ENCODE measurements at places on chromosomes 5 and 9.

GRCh38 chr5:156401804-156402203, 74.8 kb downstream of the SGCD start:
- no peak for DNase-seq

DNA sequence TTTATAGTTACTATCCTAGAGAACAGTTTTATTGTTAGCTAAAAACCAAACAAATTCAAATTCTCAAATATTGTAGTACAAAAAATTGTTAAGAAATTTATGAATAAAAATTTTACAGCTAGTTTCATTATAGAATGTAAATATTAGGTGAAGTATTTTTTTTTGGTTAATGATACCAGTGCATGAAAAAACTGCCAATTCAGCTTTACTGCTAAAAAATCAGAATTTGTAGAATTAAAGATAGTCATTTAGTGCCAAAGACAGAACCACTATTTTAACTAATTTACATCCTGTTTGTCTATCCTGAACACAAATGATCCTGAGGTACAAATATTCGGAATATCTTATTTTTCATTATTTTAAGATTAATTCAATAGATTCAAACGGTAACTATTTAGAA, 202.6 kb downstream of the FER start:
- no peak for DNase-seq

- DNase-seq, result no peak
Observed at GRCh38 chr5:170327168-170327567, 29.6 kb upstream of the LCP2 start.

GRCh38 chr9:75132244-75132643, 43.9 kb downstream of the OSTF1 start:
- no peak for DNase-seq

DNA sequence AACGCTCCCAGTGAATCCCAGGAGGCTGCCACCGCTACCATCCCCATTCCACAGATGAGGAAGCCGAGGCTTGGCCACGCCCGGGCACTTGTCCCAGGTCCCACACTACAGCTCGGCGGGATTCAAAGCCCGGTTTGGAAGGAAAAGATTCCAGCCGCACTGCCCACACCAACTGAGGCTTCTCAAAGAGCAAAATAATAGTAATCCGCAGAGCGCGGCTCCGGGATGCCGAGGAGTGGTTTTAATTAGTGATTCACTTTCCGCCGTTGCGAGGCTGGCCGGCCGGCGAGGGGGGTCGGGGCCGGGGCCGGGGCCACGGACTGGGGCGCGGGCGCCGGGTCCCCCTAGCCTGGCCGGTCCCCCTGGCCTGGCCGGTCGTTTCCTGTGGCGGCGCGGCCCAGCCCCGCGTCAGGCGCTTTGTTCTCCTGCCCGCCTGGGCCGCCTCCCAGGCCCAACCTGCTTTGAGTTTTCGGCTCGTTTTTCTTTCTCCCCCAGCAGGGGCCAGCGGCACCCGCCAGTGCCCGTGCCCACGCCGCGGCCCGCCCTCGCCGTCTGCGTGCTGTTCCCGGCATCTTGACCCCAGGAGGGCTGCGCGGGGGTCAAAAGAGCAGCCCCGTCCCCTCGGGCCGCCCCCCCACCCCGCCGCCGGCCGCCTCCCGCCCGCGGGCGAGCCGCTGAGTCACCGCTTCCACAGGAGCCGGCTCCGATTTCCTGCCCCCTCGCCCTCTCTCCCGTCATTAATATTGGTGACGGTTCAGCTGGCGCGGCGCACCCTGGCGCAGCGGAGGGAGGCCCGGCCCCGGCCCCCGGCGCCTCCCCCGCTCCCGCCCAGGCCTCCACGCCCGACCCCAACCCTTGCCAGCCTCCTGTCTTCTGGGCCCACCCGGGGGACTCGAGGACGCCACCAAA, 31.2 kb downstream of the FGF18 start:
- no peak for DNase-seq

GRCh38 chr9:127983847-127984289, 3.1 kb upstream of the EEIG1 start:
- no peak for DNase-seq

DNA sequence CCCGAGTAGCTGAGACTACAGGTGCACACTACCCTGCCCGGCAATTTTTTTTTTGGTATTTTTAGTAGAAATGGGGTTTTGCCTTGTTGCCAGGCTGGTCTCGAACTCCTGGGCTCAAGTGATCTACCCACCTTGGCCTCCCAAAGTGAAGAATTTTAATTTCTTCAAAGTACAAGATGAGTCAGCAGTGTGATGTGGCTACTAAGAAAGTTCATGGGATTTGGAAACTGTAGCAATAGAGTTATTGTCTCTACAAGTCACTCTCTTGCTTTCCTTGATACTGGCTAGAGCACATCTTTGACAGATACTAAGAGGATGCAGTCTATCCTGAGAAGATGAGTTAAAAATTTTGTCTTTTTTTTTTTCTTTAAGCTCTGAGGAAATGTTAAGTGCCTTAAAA, 1.6 kb downstream of the CREB3 start:
- no peak for DNase-seq

DNA sequence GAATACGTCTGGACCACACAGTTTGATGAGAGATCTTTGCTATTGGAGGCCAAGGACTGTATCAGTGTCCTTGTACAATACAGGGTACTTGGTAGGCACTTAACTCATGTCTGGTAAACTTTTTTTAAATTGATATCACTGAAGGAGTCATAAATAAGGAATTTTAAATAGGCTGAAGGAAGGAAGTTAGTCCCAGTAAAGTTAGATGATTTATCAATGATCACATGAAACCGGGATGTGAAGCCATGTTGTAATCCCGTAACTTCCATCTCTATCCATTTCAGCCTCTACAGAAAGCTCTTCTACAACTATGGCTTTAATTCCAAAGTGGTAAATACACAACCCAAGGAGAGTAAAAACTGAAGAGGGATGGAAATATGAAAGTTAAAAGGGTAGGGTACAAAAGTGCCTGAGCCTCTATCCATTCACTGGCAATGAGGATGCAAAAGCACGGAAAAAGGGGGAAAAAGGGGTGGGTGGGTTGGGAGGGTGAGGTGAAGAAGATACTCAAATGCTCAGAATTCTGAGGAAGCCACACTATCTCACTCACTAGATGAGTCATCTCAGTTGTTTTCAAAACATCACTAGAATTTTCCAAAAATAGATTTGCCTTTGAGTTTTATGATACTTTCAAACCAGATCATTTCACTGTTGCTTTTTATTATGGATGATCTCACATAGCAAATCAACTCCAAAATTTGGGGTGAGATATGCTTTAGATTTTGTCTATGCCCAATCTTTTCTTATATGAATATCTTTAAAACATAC, 1053.5 kb downstream of the NR2F1-AS1 start:
- DNase-seq, result no peak

GRCh38 chr5:120913396-120913795, 449.3 kb downstream of the PRR16 start:
- DNase-seq, result no peak

GRCh38 chr5:88689668-88690408, 193.1 kb downstream of the MEF2C start:
- DNase-seq, result no peak

- no peak for DNase-seq
Observed at GRCh38 chr9:136764301-136764891, at the start of gene LCN15. LCN15 (minus strand) TSS chr9:136764518; CDS start chr9:136764488, 30 bp downstream.

DNA sequence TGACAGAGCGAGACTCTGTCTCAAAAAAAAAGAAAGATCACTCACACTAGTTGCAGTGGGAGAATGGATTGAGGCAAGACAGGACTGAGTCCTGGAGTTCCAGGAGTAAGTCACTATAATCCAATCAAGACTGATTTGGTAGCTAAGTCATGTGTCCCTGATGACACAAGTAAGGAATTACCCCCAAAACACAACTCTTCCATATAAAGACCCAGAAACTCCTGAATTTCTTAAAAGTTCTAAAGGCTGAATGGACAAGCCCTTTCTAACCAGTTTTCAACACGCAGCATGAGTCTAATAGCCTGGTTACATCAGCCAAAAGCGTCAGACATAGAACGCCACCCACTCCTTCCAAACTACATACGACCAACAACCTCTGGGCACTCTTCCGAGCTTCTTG, 2.5 kb downstream of the ZFP62 start:
- DNase-seq, result no peak

DNA sequence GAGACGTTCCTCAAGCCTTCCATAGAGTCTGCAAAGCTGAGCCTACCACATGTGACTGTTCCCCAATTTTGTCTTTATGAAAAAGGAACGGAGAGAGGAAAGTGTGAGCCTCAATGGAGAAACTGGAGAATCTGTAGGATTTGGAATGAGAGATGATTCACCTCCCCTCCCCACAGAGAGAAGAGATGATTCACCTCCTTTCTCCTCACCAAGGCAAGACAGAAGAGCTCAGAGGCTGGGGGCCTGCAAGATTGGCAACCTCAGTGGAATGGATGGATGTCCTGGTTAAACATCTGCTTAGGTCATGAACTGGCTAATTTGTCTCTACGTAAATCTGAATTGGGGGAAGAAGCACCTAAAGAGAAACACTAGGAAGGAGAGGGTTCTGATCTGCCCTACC, 17.0 kb upstream of the MOCS2 start:
- DNase-seq, result no peak

- no peak for DNase-seq
Observed at GRCh38 chr9:138003485-138004190, 126.1 kb downstream of the CACNA1B start.

DNA sequence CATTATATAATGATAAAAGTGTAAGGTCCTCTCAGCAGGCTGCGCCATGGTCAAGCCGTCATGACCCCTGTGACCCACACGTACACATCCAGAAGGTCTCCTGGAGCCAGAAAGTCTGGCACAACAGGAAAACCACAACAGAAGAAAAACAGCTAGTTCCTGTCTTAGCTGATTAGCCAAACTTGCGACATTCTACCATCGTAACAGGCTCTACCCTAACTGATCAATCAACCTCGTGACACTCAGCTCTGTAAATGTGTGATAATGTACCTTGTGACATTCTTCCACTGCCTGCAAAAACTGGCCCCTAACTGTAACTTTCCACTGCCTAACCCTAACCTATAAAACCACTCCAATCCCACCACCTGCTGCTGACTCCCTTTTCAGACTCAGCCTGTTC, 316.4 kb upstream of the TUSC1 start:
- DNase-seq, result no peak

DNA sequence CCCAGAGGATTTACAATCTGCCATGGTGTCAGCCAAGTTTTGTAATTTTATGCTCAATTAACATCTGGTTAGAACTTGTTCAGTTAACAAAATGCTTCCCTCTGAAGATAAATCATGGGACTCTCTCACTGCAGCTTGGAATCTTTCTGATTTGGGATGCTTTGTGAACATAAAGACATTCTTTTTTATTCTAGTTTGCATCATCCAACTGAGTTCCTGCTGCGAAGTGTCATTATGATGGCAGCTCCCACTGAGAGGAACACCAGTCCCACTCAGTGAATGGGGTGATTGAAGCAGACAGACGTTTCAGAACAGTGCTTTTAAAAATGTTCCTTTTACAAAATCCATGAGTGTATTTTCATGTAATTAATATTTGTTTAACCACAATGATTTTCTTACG, 863.8 kb downstream of the TLE4 start:
- no peak for DNase-seq

DNA sequence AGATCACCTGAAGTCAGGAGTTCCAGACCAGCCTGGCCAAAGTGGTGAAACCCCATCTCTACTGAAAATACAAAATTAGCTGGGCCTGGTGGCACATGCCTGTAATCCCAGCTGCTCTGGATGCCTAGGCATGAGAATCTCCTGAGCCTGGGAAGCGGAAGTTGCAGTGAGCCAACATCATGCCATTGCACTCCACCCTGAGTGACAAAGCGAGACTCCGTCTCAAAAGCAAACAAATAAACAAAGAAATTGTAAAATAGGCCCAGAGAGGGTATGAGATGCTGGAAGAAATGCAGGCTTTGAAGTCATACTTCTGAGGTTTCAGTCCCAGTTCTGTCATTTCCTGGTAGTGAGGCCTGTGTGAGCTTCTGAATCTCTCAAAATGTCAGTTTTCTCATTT, 5.3 kb upstream of the ARHGEF37 start:
- DNase-seq, result no peak

GRCh38 chr9:88538311-88539085, 3.5 kb downstream of the NXNL2 start:
- DNase-seq, result no peak

DNA sequence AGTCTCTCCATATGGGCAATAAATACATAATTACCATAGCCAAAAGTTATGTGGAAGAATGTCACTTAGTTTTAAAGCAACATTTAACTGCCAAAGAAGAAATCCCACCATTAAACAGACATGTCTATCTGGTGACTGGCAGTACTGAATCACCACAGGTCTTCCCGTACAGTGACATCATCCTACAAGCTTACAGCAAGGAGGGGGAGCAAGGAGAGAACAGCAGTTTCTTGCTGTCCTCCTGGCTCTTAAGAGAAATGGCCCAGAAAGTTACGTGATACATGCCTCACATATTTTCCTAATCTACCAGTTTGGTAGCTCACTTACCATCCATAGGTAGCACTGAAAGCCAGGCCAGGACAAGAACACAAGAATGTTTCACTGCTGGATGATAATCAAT, 671.0 kb downstream of the DMRTA1 start:
- DNase-seq, result no peak

GRCh38 chr5:34061993-34062392, 19.0 kb upstream of the C1QTNF3 start:
- DNase-seq, result no peak

GRCh38 chr5:81397176-81397575, 3.2 kb upstream of the ACOT12 start:
- no peak for DNase-seq

All from activated naive CD4-positive, alpha-beta T cell (primary cell).